ENCODE measurements at places on chromosomes 13 and 19.

DNA sequence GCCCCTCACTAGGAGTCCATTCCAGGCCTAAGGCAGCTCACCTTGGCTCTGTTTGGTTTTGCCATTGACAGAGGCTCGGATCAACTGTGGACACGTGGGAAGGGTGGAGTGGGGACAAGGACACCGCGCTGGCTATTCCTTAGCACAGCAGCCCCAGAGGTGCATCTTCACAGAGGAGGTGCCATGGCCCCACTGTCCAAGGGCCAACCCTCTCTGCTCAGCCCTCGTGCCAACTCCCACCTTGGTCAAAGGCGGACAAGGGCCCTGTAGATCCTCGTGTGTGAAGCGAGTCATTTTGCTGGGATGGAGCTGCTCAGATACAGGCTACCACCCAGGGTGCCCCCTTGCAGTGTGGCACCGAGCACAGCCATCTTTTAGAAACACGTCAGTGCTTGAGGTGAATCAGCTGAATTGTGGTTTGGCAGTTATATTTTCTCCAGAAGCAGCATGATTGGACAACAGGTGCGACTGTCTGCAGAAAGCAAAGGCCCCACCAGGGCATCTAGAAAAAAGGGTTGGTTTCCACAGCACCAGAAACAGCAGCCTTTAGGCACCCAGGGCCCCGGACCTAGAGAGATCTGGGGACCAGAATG, 192.1 kb upstream of the GPR12 start:
- no peak for DNase-seq

DNA sequence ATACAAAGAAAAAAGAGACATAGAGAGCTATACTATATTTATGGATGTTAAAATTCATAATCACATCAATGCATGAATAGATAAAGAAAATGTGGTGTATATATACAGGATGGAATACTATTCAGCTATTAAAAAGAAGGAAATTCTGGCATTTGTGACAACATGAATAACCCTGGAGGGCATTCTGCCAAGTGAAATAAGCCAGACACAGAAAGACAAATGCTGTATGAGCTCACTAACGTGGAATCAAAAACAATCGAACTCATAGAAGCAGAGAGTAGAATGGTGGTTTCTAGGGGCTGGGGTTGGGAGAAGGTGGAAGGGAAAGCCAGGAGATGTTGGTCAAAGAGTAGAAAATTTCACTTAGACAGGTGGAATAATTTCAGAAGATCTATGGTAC, 24.0 kb downstream of the UTP14C start:
- DNase-seq = no peak

DNA sequence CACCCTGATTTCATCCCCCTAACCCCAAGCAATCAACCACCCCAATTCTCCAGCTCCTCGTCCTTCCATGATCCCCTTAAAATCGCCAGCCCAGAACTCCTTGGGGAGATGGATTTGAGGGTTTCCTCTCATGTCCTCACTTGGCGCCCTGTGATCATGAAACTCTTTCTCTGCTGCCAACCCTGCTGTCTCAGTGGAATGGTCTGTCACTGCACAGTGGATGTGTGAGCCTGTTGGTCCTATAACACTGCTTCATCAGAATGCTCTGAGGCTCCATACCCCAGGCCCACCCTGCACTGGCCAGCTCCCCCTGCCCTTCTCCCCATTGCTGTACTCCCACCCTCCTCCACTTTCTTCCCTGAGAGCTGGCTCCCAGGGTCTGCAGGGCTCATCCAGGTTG, 12.6 kb upstream of the ZNF792 start:
- DNase-seq = no peak

DNA sequence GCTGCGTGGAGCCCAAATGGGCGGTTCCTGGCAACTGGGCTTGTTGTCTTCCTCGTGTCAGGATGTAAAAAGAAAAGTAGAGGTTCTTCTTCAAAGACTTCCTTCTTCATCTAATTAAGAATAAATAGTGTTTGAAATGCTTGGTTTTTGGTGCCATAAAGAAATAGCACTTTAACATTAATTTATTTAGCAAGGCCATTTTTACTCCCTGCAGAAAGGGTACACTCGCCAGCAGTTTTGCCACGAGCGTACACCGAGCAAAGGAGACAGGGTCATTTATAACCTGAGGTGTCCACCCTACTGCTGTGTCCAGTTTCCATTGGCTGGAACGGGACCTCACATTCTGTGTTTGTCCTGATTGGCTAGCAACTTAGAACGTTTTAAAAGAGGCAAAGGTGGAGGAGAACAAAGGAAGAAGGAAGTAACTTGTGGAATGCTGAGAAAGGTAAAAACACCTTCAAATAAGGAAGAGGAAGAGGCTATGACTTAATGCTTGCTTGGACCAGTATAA, 21.8 kb upstream of the OR10H1 start:
- peak; percentile 72 for DNase-seq

GRCh38 chr13:57224414-57224813, 57.4 kb downstream of the PRR20E start:
- no peak for DNase-seq

- DNase-seq = no peak
These were observed 614.4 kb upstream of the PCDH9 start for GRCh38 chr13:67844574-67844973.

DNA sequence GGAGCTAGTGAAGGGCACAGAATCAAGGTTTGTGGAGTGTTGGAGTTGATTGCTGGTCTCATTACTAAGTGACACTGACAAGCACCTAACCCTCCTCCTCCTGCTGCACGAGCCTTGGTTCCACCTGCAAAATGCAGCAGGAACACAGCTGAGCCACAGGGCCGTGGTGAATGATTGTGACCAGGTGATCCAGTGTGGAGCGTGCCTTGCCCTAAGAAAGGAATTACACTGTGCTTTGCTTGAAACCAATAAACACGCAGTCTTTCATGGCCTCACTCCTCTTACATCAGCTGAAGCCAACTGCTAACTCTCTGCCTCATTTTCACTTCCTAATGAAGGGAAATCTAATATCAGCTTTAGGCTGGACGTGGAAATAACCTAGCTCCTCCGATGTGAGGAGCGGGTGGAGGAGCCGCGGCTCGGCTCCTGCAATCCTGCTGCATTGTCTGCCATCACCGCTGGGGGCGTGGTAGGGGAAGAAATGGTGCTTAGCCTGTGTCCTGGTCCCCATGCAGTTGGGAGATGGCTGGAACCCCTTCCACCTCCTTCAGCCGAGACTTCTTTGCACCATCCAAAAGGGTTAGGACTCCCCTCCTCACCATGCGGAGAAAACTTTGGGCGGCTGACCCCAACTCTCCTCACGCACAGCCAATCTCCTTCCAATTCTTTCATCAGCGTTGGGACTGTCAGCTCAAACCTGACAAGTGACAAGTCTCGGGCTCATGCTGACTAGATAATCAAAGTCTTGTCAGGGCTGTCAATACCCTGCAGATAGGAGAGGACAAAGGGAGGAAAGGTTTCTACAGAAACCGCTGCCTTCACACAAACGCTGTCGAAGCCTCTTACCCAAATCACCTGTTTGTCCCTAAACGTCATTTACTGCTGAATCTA, 427.9 kb downstream of the ZNF536 start:
- DNase-seq = peak; percentile 46

GRCh38 chr13:30847650-30848307, 58.3 kb upstream of the MEDAG start:
- peak; percentile 38 for DNase-seq

DNA sequence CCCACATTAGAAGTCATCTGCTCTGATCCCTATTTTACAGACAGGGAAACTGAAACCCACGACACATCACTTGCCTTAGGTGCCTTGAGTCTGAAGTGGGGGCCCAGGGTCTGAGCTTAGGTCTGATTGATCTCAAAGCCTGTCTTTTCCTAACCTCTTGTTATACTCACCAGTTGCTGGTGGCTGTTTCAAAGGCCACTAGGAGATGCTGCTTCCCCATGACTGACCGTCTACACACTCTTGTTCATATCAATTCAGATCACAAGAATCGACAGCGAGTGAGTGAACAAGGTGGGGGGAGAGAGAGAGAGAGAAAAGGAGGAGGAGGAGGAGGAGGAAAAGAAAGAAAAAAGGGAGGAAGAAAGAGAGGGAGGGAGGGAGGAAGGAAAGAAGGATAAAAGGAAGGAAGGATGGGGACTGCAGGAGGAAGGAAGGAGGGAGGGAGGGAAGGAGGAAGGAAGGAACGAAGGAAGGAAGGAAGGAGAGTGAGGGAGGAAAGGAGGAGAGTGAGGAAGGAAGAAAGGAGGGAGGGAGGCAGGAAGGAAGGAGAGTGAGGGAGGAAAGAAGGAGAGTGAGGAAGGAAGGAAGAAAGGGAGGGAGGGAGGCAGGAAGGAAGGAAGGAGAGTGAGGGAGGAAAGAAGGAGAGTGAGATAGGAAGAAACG, 3.3 kb downstream of the OR10H1 start:
- DNase-seq = peak; percentile 11

DNA sequence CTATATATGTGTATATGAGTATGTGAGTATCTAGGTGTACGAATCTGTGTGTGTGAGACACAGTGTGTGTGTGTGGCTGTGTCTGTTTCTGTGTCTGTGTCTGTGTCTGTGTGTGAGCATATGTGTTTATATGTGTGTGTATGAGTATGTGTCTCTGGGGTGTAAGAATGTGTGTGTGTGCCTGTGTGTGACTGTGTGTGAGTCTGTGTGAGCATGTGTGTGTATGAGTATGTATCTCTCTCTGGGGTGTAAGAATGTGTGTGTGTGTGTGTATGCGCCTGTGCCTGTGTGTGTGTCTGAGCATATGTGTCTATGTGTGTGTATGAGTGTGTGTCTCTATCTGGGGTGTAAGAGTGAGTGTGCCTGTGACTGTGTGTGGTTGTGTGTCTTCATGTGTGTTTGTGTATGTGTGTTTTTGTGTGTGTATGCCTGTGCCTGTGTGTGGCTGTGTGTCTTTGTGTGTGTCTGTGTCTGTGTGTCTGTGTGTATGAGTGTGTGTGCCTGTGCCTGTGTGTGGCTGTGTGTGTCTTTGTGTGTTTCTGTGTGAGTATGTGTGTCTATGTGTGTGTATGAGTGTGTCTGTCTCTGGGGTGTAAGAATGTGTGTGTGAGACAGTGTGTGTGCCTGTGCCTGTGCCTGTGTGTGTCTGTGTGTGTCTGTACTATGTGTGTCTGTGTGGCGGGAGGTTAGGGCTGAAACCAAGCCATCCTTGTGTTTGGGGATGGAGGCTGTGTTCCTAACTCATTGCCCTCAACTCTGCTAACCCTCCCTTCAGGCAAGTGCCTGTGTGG, 11.2 kb downstream of the AXL start:
- DNase-seq = no peak

DNA sequence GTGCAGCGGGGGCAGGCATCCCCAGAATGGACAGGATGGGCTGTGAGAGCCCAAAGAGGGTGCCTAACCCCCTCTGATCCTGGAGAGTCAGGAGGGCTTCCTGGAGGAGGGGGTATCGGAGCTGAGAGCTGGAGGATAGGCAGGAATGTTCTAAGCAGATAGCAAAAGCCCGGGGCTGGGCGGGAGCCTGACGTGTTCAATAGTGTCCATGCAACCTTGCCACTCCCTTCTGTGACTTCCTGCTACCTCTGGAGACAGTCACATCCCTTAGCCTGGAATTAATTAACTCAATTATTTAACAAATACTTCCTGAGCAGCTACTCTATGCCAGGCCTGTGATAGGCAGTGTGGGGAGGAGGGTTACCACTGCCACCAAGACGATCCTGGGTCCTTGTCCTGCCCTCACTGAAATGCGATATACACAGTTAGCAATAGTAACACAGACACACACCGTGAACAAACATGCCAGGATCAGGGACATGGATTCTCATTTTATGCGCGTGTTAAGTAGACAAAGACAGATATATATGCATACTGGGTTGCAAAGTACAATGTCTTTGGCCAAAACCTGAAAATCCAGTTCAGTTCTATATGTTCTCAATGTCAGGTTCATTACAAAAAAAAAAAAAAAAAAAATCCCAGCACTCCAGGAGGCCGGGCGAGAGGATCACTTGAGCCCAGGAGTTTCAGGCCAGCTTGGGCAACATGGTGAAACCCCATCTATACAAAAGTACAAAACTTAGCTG, 10.7 kb downstream of the AP2S1 start:
- DNase-seq = no peak

- DNase-seq = no peak
These were observed 31.4 kb upstream of the GJB6 start for GRCh38 chr13:20263393-20264044.
